GM10248 (cell line): ENCODE measurements at places on chromosomes 13 and 19.
A peak's percentile ranks its signal among the peaks of the same experiment; 100 is the strongest.

GRCh38 chr19:57748029-57748428 is 1.4 kb downstream of the ZNF776 start:
- DNase-seq: no peak

DNA sequence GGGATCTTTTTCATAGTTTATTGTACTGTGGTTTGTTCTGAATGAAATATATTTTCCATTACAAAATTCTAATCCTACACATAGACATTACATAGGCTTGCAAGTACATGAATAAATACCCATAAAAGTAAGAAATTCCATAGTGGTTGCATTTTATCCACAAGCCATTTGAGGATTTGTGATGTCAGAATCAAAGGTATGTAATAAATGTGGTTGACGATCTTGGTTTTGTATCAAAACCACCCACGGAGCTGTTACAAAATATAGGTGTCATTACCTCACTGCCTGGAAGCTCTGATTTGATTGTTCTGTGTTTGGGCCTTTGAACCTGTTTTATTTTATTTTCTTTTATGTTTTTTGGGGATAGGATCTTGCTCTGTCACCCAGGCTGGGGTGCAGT is 125.1 kb downstream of the NALCN start:
- DNase-seq: no peak

DNA sequence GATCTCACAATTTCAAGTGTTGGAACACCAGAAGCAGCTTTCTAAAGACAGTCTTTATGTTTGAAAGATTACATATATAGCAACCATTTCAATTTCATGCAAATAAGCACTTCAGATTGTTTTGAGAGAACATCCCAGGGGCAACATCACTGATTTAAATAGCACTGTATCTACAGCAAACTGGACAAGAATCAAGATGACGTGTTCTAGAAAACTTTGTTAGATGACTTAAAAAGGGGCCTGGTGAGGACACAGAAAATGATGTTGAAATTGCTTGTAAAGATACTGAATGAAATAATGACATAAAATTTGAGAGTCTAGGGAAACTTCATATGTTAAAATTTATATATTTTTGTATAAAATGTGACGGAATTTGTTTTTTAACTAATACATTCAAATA is 277.1 kb downstream of the KLF12 start:
- no peak for DNase-seq

- DNase-seq: no peak
Measured at GRCh38 chr19:32810452-32810851, 59.1 kb downstream of the SLC7A9 start.

DNA sequence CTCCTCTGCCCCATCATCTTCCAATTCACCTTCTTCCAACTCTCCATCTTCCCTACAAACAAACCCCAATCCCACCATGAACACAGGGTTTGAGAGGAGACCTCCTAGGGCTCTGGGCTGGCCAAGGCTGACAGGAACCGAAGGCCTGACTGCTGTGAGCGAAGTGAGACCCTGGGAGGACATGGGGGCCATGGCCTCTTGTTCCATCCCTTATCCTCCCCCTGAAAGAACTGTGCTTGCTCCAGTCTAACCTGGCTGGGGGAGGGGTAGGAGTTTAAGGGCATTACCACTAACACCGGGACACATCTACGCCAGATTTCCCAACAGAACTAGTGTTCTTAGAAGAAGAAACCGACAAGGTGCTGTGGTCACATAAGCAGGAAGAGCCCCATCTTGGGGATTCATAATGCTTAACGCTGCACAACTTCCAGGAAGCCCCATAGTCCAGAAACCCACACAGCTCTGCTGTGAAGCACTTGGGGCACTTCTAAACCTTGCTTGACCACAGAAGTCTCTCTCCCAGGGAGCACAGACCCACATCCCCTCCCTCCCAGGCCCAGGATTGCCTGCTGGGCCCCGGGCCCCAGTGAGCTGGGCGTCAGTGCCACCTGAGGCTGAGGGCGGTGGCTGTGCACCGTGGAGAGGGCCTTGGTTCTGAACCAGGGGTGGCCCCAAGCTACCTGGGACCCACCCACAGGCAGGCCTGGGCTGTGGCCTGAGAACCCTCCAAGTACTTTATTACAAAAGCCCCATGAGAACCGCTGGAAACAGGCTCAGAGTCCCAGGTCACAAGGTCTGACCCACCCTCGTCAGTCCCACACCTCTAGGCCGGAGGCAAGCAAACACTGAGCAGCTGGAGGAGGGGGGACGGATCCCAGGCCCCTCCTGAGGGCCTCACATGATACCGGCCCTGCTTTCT is 18.8 kb downstream of the ZC3H4 start:
- peak; percentile 69 for DNase-seq
